ENCODE measurements at places on chromosomes 13 and 19.

- DNase-seq: no peak
These were observed 283.5 kb upstream of the DACH1 start for GRCh38 chr13:72150502-72150901.

DNA sequence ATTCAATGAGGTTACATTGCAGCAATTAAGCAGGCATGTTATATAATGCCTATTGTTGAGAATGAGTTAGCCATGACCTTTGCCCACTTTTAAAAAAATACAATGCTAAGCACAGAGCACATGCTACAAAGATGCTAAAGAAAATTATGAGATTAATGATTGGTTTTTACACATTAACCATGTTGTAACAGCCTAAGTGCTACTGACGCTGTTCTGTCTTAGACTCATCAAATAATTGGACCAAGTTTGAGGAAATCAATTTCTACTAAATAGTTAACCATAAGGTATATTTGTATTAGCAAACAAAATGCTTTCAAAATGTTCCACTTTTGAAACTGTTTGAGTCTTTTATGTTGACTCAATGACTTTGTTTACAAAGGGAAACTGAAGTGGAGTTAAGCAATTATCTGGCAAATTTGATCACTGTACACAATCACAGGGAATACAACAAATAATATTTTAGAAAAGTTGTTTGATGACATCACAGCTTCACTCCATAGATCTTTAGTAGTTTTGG lies 14.3 kb downstream of the MIR17HG start:
- DNase-seq: no peak

DNA sequence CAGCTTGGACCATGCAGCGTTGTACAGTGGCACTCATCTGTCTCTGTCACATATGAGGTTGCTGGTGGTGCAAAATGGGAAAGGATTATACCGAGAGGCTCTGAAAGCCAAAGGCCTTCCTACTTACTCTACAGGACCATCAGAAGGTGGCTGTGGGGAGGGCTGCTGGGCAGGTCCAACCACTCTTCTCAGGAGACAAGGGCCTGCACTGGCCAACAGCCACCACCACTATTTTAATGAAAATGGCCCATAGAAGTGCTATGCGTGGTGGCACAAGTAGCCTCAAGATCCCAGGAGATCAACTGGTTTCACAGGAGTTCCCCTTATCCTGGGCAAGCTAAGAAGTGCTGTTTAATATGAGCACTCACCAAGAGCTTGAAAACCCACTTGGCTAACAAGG lies 52.3 kb downstream of the MRPL57 start:
- DNase-seq: no peak

- DNase-seq: no peak
These were observed 448.3 kb downstream of the EFNB2 start for GRCh38 chr13:106087201-106087600.

DNA sequence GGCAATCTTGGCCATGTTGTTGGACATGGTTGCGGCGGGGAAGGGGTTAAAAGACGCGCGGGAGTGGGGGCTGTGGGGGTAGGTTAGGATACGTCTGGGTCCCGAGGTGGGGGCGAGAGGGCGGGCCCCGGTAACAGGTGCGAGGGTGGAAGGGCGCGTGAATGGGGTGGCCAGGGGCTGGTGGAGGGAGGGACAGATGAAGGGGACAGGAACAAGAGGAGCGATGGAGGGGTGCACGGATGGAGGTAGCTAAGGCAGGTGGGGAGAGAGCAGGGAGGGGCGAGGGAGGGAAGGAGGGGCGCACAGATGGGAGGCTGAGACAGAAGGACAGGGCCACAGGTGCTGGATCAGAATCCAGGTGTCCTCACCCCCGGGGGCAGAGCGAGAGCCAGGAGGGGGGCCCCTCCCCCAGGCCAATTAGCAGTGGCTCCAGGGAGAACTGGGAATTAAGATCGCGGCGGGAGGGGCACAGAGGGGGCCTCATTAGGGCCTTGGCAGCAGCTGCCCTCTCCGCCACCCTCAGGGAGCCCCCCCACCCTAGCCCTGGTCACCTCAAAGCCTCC lies 1.3 kb downstream of the GNG8 start:
- DNase-seq: no peak

DNA sequence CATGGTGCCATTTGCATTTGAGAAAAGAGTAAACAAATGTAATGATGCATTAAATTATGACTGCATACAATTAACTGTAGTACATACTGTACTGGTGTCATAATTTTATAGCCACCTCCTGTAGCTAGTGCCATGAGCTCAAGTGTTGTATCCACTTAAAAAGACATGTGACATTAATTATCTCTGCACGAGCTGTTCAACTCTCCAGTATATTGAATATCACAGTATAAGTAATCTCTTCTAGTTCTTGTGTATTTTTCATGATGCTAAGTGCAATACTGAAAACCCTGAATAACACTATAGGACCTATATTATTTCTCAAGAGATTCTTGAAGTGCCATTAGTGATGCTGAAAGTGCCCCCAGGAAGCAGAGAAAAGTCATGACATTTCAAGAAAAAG lies 387.3 kb downstream of the PCDH17 start:
- no peak for DNase-seq

- no peak for DNase-seq
These were observed 42.3 kb downstream of the LRCH1 start for GRCh38 chr13:46595136-46595884.

GRCh38 chr19:5113633-5114586 lies 145.0 kb downstream of the KDM4B start:
- DNase-seq: no peak

GRCh38 chr13:99199541-99200431 lies 868 bp upstream of the UBAC2 start:
- DNase-seq: no peak

GRCh38 chr13:38872693-38873092 lies 117.9 kb downstream of the STOML3 start:
- no peak for DNase-seq

DNA sequence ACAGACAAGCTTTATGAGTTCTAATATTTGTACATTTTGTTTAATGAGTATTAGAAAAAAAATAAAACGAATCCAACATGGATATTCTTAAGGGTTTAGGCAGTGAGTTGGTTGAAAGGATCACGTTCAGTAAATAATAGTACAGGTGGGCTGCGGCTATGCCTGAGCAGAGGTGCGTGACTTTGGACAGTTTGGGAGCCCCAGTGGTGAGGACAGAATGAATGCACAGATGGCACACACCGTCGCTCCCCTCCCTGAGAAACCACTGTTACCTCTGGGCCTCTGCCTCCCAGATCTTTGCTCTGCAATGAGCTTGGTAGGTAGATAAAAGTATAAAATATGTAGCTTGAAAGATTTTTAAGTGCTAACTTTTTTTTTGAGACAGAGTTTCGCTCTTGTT lies 153.3 kb downstream of the SIPA1L3 start:
- no peak for DNase-seq

DNA sequence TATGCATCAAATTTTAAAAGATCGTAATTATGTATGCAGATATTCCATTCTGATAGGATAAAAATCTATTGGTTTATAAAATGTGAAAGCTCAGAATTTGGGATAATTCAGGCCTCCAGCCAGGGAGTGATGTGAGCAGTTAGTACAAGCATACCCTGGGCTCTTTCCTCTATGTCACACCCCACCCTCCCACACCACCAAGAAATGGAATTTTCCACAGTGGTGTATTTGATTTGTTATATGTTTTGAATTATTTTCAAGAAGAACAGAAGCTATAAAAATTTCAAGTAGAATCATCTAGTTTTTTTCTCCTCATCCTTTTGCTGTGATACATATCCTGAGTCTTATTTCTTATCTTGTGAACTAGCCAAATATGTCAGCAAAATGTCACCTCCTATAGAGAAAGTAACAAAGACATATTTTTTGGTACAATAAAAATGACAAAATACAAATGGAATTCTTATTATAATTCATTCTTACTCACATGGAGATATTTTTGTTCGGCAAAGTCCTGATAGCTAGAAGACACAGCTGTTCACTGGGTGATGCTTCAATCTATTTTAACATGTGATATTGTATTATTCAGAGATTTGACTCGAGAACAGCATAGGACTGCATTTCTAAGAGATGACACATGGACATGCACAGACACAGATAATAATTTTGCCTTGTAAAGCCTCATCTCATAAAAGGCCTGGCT lies 61.2 kb upstream of the FRY start:
- DNase-seq: no peak

- no peak for DNase-seq
These were observed 163.9 kb downstream of the TEX29 start for GRCh38 chr13:111484141-111484925.

DNA sequence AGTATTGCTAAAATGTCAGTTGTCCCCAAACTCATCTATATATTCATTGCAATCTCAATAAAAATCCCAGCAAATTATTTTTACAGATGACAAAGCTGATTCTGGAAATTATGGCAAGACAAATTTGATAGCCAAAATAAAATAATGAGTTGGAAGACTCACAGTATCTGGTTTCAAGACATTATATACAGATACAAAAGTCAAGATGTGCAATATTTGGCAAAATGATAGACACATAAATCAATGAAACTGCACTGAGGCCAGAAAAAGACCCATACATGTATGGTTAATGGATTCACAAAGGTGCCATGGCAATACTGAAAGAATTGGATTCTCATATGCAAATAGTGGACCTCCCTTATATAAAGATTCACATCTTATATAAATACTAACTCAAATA lies 24.2 kb downstream of the ZNF45 start:
- no peak for DNase-seq

- no peak for DNase-seq
These were observed 87.2 kb upstream of the TNFSF11 start for GRCh38 chr13:42486711-42487198.

DNA sequence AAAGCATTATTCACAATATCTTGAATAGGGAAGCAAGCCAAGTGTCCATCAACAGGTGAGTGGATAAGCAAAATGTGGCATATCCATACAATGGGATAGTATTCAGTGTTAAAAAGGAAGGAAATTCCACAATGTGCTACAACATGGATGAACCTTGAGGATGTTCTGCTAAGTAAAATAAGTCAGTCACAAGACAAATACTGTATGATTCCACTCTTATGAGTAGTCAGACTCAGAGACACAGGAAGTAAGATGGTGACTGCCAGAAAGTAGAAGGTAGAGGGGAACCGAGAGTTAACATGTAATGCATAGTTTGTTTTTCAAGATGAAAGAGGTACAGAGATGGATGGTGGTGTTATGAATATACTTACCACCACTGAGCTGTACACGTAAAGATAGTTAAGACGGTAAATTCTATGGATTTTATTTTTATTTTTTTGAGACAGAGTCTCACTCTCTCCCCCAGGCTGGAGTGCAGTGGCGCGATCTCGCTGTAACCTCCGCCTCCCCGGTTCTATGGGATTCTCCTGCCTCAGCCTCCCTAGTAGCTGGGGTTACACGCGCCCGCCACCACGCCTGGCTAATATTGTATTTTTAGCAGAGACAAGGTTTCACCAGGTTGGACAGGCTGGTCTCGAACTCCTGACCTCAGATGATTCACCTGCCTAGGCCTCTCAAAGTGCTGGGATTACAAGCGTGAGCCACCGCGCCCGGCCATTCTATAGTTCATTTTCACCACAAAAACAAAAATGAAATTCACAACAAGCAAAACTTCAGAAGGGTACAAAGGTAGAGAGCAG lies 1.0 kb upstream of the CHAMP1 start:
- no peak for DNase-seq

GRCh38 chr19:34243876-34244578 lies 10.3 kb upstream of the GARRE1 start:
- no peak for DNase-seq

GRCh38 chr19:58516246-58516836 lies 3.3 kb downstream of the ZBTB45 start:
- no peak for DNase-seq

DNA sequence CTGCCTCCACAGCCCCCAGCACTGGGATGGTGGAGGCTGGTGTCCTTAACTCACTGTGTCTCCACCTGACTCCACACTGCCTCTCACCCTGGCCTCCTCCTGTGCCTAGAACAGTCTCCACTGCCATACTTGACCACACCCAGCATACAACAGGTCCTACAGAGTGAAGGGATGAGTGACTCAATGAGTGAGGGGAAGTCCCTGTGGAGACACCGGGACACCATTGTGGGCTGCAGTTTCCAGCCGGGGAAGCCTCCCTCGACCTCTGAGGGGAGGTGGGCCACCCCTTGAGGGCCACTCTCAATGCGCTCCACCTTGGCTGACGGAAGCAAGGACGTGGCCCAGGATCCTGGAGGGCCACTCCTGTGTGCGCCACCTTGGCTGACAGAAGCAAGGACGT lies 2.8 kb upstream of the ZNF135 start:
- no peak for DNase-seq

DNA sequence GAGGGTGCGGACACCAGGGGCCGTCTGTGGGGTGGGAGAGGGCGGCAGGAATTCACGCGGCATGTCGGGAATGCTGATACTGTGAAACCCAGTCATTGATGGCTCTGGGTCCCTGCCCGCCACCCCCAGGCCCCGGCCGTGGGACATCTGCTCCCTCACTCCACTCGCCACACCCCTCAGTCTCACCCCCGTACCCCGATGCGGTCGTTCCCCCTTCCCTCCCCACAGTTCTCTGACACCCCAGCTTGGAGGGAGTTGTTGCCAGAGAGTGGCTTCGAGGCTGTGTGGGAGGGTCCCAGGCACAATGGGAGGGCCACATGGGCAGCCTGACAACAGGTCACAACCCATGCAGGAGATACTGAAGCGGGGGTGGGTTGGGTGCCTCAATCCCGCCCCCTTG lies 1.8 kb downstream of the MAG start:
- DNase-seq: no peak

DNA sequence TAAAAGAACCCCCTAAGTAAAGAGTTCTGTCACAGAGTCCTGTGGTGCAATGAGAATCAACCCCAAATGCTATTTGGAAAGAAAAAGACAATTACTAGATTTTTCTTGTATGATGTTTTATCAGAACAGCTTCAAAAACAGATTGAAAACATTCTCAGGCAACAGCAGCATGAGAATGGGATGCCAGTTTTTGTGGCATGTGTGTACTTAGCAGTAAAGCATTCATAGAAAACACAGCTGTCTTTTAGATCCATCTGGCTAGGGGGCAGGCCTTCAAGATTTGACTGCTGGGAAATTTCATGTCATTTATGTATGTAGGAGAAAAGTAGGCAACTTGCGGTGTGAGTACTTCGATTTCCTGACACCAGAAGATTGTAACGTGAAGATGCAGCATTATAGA lies 170.5 kb upstream of the HTR2A start:
- no peak for DNase-seq

DNA sequence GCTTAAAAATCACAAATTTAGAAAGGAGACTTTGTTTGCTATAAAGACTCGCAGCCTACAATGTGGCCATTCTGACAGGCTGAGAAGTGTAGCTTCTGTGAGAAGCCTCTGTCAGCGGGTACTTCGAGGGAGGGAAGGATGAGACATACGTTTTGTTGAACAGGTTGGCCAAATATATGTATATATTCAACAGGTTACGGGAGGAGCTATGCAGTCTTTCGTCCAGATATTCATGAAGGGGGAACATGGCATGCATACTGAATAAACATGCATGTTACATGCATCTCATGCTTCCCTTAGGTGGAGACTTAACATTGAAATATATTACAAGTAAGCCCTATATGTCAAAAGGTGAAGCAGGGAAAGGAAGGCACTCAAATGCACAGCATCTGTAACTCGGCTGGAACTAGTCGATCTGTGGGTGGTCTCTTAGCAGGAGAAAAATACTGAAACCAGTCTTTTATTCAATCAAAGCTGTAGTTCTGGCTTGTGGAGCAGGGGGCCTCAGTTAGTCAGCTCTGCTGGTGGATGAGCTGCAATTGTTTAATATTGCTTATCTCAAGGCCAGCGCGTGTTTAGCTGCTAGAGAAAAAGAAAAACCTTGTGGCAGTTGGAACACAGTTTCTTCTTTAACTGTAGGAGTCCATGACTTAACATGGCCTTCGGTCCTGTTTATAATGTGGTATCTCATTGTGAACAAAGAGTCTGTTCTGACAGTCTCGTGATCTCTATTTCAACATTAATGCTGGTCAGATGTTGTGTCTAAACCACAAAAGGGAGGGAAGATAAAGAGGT lies 94.3 kb downstream of the FAM216B start:
- no peak for DNase-seq

All from stimulated activated CD8-positive, alpha-beta memory T cell treated with anti-CD3 and anti-CD28 coated beads, Interleukin-4, amount 100 ng/mL, for 1 hour (primary cell).